Cardiac muscle cell (in vitro differentiated cells and primary cell): ENCODE measurements at places on chromosomes 7 and 10.

GRCh38 chr10:26909753-26910152, 49.0 kb upstream of the ABI1 start:
- no peaks in the 10 kb centered on the region for H3K4me1 ChIP-seq
- H3K27ac ChIP-seq = no peak overlapping the region
- no peak overlapping the region for H3K4me3 ChIP-seq
- H3K36me3 ChIP-seq = no peaks in the 10 kb centered on the region
- H3K27me3 ChIP-seq = no peaks in the 10 kb centered on the region

DNA sequence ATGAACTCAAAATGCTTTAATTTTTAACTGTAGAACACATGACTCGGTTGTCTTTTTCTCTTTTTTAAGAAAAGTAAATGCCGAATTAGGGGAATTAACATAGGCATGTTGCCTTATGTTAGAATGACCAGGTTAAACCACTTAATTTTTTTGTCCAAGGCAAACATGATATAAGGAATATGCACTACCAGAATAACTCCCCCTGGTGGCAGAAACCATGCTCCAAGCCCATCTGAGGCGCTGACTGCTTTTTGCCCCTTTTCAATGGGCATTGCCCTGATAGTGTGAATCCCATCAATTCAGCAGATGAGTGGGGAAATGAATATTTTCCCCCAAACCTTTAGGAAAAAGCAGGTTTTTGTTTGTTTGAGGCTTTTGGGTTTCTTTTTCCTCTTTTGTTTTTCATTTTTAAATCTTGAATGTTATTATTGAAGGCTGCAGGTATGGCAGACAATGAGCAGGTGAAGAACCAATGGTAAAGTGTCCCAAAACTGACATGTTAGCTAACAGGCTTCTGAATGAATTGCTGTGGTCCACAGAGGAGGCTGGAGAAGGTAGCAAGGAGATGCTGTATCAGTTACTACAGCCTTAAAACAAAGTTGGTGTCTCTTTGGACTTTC, 284.3 kb downstream of the SORCS3 start:
- H3K36me3 ChIP-seq = no peaks in the 10 kb centered on the region
- peak; percentile 76 for DNase-seq
- no peak overlapping the region for H3K27ac ChIP-seq
- H3K4me1 ChIP-seq = peaks cover 21% of the 10 kb centered on the region
- H3K4me3 ChIP-seq = no peak overlapping the region

DNA sequence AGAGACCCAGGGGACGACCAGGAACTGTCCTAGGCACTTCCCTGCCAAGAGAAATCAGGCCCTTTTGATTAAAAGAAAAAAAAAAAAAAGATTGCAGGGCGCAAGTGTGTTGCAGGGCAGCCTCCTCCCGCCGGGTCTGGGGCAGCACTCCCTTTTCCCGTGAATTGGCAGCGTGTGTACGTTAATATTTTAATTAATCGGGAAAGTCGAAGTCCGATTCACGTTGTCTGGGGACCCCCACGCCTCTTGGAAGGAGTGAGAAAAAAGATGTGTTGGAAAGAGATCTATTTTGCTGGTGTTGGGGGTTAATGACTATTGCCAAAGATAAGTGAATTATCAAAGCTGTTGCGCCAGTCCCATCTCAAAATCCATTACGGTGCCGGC, 1.3 kb upstream of the EBF3 start:
- peaks cover 98% of the 10 kb centered on the region for H3K27me3 ChIP-seq
- no peak overlapping the region for H3K27ac ChIP-seq
- H3K36me3 ChIP-seq = no peaks in the 10 kb centered on the region
- no peak for DNase-seq
- H3K4me1 ChIP-seq = peaks cover 15% of the 10 kb centered on the region
- no peak overlapping the region for H3K4me3 ChIP-seq

DNA sequence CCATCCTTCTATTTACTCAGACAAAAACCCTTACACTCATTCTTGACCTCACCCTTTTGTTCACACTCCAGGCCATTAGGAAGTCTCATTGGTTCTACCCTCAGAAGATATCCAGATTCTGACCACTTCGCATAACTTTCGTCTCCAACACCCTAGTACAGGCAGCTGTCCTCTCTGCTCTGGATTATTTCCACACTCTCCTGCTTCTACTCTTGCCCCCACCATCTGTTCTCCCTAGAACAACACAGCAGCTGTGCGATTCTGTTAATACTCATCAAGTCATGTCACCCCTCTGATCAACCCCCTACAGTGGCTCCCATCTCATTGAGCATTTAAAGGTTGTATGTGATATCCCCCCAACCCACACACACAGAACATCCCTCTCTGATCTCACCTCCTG, 15.5 kb upstream of the TRIL start:
- no peak for DNase-seq
- no peak overlapping the region for H3K27ac ChIP-seq
- H3K36me3 ChIP-seq = no peaks in the 10 kb centered on the region
- no peak overlapping the region for H3K4me3 ChIP-seq
- H3K4me1 ChIP-seq = no peaks in the 10 kb centered on the region

- no peak for DNase-seq
- H3K4me3 ChIP-seq = no peak overlapping the region
- no peaks in the 10 kb centered on the region for H3K27me3 ChIP-seq
- H3K4me1 ChIP-seq = no peaks in the 10 kb centered on the region
- no peak overlapping the region for H3K27ac ChIP-seq
Measured at GRCh38 chr7:144969787-144970186, 133.9 kb upstream of the TPK1 start.

GRCh38 chr10:121438333-121438732, 159.9 kb downstream of the FGFR2 start:
- no peaks in the 10 kb centered on the region for H3K27me3 ChIP-seq
- H3K4me3 ChIP-seq = no peak overlapping the region
- DNase-seq = peak; percentile 9
- peaks cover 29% of the 10 kb centered on the region for H3K4me1 ChIP-seq
- peak overlapping the region; percentile 91 for H3K27ac ChIP-seq

DNA sequence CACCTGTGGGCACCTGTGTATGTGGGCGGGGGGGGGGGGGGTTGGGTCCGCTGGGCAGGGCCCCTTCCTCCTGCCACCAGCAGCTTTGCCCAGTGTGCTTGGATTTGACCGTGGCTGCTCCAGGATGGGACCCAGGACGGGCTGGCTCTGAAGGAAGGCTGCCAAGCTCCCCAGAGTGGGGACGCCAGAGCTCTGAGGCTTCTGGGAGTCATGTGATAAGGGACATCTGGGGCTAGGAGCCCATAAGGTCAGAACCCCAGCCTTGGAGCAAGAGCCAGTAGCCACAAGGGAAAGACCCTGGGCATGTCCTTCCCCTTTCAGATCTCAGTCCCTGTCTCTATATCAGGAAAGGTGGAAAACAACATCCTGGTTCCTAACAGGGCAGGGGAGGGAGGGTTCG, 21.8 kb upstream of the AMZ1 start:
- peaks cover 4% of the 10 kb centered on the region for H3K27me3 ChIP-seq
- no peak overlapping the region for H3K27ac ChIP-seq
- DNase-seq = no peak
- H3K4me1 ChIP-seq = no peaks in the 10 kb centered on the region
- no peak overlapping the region for H3K4me3 ChIP-seq

DNA sequence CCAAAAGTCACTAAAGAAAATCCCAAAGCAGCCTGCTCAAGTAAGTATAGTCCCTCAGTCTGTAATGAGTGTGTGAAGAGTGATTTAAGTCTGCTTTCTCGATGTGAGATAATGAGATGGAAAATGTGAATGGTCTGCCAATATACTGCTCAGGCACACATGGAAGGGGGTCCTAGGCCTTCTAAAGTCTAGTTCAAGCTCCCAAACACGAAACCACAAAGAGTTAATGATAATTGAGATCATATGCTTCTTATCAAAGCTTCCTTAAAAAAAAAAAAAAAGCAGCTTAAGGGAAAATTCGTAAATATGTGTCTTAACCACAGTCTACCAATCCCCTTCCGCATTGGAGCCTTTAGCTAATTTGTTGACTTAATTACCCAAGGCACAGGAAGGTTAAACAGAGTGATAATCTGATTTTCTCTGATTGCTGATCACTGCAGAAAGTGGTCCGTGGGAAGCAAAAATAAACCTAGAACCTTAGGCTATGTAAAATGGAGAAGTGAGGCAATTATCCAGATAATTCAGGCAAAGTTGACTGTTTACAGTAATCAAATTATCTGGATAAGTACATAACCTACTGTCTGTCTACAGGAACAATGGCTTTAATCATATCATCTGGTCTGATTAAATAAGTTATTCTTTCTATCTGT, 172.9 kb downstream of the MBL2 start:
- no peaks in the 10 kb centered on the region for H3K36me3 ChIP-seq
- no peaks in the 10 kb centered on the region for H3K27me3 ChIP-seq
- no peak overlapping the region for H3K27ac ChIP-seq
- no peak overlapping the region for H3K4me3 ChIP-seq
- DNase-seq = no peak

- peaks cover under 1% of the 10 kb centered on the region for H3K27me3 ChIP-seq
- H3K36me3 ChIP-seq = no peaks in the 10 kb centered on the region
- no peak overlapping the region for H3K4me3 ChIP-seq
- no peak for DNase-seq
Measured at GRCh38 chr10:101563497-101564040, 24.5 kb downstream of the POLL start.

- no peak overlapping the region for H3K4me3 ChIP-seq
- no peak for DNase-seq
- no peaks in the 10 kb centered on the region for H3K36me3 ChIP-seq
- no peaks in the 10 kb centered on the region for H3K27me3 ChIP-seq
Measured at GRCh38 chr10:57535306-57535705, 732.4 kb downstream of the IPMK start.

- no peak overlapping the region for H3K27ac ChIP-seq
- no peak for DNase-seq
- H3K4me1 ChIP-seq = no peaks in the 10 kb centered on the region
- no peak overlapping the region for H3K4me3 ChIP-seq
- H3K27me3 ChIP-seq = peaks cover 6% of the 10 kb centered on the region
Measured at GRCh38 chr7:67375427-67375826, 378.8 kb downstream of the TYW1 start.

DNA sequence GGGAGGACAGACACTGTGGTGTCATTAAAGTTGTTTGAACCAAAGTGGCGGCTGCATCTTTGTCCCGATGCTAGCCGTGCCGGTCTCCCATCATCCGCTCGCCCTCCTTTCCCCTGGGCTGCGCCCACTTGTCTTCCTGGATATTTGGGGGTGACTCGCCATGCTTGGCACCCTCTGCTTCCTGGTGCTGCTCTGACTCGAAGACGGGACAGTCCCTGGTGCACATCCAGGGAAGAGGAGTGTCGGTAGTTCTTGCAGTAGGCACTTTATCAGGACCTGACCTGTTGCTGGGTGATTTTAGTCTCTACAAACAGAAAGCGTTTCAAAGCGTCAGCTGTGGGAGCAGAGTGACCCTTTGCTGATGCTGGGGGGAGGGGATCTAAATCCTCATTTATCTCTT, 68.3 kb upstream of the DNAJB6 start:
- H3K4me1 ChIP-seq = no peaks in the 10 kb centered on the region
- H3K27ac ChIP-seq = no peak overlapping the region
- H3K4me3 ChIP-seq = no peak overlapping the region
- no peak for DNase-seq
- peaks cover 19% of the 10 kb centered on the region for H3K36me3 ChIP-seq

- DNase-seq = peak; percentile 99
- no peak overlapping the region for H3K4me3 ChIP-seq
Measured at GRCh38 chr10:58157076-58157766, 110.5 kb downstream of the IPMK start.

GRCh38 chr7:99092064-99092720, 51.7 kb downstream of the SMURF1 start:
- peak overlapping the region; percentile 73 for H3K27ac ChIP-seq
- no peaks in the 10 kb centered on the region for H3K36me3 ChIP-seq
- peaks cover 32% of the 10 kb centered on the region for H3K4me1 ChIP-seq
- H3K4me3 ChIP-seq = no peak overlapping the region

GRCh38 chr7:96737545-96738050, 28.0 kb upstream of the SEM1 start:
- no peak overlapping the region for H3K27ac ChIP-seq
- no peak overlapping the region for H3K4me3 ChIP-seq
- DNase-seq = no peak
- H3K36me3 ChIP-seq = no peaks in the 10 kb centered on the region
- no peaks in the 10 kb centered on the region for H3K27me3 ChIP-seq
- H3K4me1 ChIP-seq = no peaks in the 10 kb centered on the region

- peaks cover 29% of the 10 kb centered on the region for H3K4me1 ChIP-seq
- peak overlapping the region; percentile 96 for H3K27ac ChIP-seq
- H3K4me3 ChIP-seq = no peak overlapping the region
- no peaks in the 10 kb centered on the region for H3K36me3 ChIP-seq
- DNase-seq = peak; percentile 87
Measured at GRCh38 chr7:75711656-75712514, 26.9 kb downstream of the HIP1 start.

- peaks cover 4% of the 10 kb centered on the region for H3K27me3 ChIP-seq
- H3K4me3 ChIP-seq = no peak overlapping the region
- H3K36me3 ChIP-seq = no peaks in the 10 kb centered on the region
- no peak overlapping the region for H3K27ac ChIP-seq
- peaks cover 7% of the 10 kb centered on the region for H3K4me1 ChIP-seq
Measured at GRCh38 chr10:100791369-100792058, 46.1 kb downstream of the PAX2 start.

GRCh38 chr10:125116041-125116649, 44.2 kb downstream of the CTBP2 start:
- DNase-seq = no peak
- H3K4me1 ChIP-seq = peaks cover 29% of the 10 kb centered on the region
- H3K4me3 ChIP-seq = no peak overlapping the region
- H3K27ac ChIP-seq = no peak overlapping the region
- H3K36me3 ChIP-seq = no peaks in the 10 kb centered on the region
- no peaks in the 10 kb centered on the region for H3K27me3 ChIP-seq
